ENCODE measurements at places on chromosomes 13 and 19.
A peak's percentile ranks its signal among the peaks of the same experiment; 100 is the strongest.

- DNase-seq = no peak
Measured at GRCh38 chr13:31522396-31522795, 216.9 kb upstream of the RXFP2 start.

- no peak for DNase-seq
Measured at GRCh38 chr19:19630062-19630414, 2.0 kb upstream of the LPAR2 start.

- peak; percentile 48 for DNase-seq
Measured at GRCh38 chr19:56712611-56713276, 41.2 kb upstream of the ZNF835 start.

DNA sequence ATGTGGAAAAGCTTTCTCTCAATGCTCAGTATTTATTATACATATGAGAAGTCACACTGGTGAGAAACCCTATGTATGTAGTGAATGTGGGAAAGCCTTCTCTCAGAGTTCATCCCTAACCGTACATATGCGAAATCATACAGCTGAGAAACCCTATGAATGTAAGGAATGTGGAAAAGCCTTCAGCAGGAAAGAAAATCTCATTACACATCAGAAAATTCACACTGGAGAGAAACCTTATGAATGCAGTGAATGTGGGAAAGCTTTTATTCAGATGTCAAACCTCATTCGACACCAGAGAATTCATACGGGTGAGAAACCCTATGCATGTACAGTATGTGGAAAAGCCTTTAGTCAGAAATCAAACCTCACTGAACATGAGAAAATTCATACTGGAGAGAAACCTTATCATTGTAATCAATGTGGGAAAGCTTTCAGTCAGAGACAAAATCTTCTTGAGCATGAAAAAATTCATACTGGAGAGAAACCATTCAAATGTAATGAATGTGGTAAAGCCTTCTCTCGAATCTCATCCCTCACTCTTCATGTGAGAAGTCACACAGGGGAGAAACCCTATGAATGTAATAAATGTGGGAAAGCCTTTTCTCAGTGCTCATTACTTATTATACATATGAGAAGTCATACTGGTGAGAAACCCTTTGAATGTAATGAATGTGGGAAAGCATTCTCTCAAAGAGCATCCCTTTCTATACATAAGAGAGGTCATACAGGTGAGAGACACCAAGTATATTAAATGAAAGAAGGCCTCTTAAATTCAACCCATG lies 34.4 kb downstream of the ZNF568 start:
- no peak for DNase-seq

GRCh38 chr19:6753178-6754031 lies 13.8 kb downstream of the SH2D3A start:
- peak; percentile 46 for DNase-seq

GRCh38 chr13:71704656-71705055 lies 162.3 kb downstream of the DACH1 start:
- no peak for DNase-seq

GRCh38 chr13:110560601-110561343 lies 750 bp downstream of the RAB20 start:
- DNase-seq = peak; percentile 20

GRCh38 chr13:23352161-23352560 lies 81.3 kb downstream of the SACS start:
- no peak for DNase-seq

GRCh38 chr19:42316223-42317211 lies 3.4 kb downstream of the TMEM145 start:
- DNase-seq = no peak

GRCh38 chr13:44652168-44652567 lies 76.0 kb upstream of the TSC22D1 start:
- no peak for DNase-seq

DNA sequence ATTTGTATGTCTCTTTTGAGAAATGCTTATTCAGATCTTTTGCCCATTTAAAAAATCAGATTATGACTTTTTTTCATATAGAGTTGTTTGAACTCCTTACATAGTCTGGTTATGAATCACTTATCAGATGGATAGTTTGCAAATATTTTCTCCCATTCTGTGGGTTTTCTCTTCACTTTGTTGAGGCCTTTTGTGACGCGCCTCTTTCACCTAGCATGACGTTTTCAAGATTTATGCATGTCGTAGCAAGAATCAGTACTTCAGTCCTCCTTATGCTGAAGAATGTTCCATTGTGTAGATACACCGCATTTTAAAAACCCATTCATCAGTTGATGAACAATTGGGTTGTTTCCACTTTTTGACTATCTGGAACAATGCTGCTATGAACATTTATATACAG lies 13.4 kb downstream of the PABPC3 start:
- no peak for DNase-seq

DNA sequence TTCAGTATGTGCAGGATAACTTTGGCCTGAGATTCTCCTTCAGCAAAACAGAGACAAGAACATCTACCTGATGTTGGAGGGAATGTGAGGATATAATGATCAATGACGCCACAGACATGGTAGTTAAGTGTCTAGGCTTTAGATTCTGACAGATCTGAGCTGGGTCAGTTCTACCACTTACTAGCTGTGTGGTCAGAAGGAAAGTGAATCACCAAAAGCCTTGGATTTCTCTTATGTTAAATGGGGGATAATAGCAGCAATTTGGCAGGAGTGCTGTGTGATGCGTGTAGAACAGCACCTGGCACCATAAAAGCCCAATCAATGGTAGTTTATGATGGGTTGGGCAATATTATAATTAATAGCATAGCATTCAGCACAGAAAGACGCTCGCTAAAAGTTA lies 41.7 kb downstream of the RXFP2 start:
- DNase-seq = no peak

DNA sequence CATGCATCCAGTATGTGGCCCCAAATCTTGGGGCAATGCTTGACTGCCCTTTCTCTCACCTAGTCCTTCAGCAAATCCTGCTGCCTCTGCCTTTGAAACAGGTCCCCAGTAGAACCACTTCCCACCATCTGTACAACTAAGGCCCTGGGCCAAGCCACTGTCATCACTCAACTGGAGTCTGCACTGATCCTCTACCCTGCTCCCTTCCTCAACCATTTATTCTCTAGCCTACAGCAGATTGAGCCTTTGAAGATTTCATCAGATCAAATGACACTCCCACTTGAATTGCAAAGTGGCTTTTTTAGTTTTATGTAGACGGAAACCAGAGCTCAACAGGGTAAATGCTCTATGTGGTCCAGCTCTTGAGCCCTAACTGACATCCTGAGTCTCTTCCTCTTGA lies 43.5 kb downstream of the ATP8A2 start:
- DNase-seq = no peak
